ENCODE measurements at places on chromosomes 4 and X.

GRCh38 chr4:1784395-1784788 is 8.7 kb upstream of the FGFR3 start:
- no peak for DNase-seq

DNA sequence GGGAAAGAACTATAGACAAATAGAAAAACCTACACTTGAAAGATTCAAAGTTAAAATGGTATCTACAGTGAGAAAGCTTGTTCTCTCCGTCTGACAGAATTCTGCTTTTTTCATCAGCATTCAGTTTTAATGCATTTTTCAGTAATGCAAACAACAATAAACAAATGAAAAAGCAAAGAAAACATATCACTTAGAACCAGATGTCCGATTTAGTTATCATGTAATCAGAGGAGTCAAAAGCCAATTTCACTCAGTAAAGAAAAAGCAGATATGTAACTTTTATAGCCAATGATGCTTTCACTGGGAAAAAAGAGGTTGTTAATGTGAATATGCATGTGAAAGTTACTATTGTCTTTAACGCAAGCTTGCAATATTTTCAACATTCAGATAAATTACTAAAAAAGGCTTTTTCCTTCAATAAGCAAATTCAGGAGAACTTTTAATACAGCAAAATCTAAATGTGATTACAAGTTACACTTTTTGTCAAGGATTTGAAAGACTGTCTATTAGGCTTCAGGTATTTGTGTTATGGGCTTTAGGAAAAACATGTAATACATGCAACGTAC is 70.7 kb downstream of the TMEM47 start:
- DNase-seq = no peak

DNA sequence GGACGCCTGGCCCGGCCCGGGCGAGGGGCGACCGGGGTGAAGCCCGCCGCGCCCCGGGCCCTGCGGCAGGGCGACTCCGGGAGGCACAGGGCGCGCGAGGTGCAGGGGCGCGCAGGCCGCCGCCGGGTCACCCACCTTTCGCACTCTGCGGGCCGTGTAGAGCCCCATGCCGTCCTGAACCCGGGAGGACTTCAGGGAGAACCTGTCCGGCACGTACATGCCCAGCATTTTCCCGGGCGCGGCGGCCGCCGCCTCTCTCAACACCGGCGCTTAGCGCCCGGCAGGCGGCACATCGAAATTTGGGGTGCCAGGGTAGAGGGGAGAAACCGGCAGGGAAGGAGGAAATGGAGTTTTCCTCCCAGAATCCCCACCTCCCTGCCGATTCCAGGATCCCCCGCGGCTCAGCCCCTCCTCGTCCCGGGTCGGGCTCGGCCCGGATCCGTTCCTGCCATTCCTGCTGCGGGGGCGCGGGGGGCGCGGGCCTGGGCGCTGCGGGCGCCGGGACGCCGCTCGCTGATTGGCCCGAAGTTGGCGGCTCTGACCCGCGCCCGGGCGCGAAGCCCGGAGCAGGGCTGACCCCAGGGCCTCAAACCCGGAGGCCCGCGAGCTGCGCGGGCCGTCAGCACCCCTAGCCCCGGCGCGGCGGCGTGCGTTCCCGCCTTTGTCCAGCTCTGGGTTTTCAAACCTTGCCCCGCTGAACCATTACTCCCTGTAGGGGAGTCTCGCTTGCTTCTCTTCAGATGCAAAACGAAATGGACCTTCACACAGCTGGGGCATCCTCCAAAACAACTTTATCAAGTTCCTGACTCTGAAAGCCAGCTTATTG is at the start of gene PRDM5:
TSS of gene PRDM5 (minus strand) at position 346 of the 826 bp plus-strand sequence. CDS start at position 228, 118 bp downstream.
- peak; percentile 83 for DNase-seq

DNA sequence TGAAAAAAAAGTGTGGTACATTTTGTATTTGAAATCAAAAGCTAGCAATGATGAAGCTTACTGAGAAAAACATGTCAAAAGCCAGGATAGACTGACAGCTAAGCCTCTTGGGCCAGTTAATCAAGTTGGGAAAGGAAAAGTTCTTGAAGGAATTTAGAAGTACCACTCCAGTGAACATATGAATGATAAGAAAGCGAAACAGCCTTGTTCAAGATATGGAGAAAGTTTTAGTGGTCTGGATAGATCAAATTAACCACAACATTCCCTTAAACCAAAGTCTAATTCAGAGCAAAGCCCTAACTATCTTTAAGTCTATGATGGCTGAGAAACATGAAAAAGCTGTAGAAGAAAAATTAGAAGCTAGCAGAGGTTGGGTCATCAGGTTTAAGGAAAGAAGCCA is 268.3 kb downstream of the PDHA2 start:
- DNase-seq = no peak

DNA sequence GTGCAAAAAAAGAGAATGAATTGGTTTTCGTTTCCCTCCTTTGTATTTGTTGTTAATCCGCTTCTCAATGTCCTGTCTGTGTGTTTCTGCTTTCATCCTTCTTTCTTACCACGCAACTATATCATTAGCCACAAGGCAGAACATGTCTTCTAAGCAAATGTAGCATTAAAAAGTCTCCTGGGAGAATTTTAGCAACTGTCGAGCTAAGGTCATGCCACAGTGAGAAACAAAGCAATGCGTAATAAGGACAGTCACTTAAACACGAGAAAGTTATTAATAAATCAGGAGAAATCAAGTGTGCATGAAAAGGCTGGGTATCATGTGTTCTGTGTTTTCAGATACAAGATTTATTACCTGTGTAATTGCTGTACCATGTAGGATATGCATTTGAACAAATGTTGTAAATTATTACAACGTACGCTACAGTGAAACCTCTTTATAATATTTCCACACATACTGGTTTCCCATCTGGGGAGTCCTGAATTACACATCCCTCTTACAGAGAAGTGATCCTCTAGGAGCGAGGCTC is 890.8 kb downstream of the TRIML1 start:
- DNase-seq = no peak

DNA sequence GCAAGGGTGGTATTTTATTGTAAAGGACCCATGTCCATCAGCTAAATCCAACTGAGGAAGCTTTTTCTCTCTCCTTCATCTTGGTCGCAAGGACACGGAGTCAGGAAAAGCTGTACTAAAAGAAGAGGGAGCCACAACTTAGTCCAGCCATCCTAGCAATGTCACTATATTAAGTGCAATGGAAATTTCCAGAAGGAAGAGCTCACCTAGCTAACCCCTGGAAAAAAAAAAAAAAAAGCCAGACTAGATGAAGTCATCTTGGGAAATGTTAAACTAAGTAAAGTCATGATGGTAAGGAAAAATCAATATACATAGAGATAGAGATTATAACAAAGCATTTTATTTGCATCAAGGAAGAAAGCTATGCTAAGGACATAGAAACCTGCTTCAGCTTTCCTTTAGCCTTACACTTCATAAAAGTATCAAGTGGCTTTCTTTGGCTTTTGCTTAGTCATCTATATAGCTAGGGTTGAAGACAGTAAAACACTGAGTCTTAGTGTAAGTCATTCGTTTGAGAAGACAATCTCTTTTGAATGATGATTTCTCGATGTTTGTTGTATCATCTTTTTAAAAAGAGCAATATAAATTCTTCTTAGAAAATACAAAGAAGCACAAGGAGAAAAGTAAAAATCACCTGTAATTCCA is 18.6 kb upstream of the CA5B start:
- DNase-seq = no peak

GRCh38 chr4:113584407-113585150 is 177.0 kb downstream of the CAMK2D start:
- DNase-seq = peak; percentile 60

DNA sequence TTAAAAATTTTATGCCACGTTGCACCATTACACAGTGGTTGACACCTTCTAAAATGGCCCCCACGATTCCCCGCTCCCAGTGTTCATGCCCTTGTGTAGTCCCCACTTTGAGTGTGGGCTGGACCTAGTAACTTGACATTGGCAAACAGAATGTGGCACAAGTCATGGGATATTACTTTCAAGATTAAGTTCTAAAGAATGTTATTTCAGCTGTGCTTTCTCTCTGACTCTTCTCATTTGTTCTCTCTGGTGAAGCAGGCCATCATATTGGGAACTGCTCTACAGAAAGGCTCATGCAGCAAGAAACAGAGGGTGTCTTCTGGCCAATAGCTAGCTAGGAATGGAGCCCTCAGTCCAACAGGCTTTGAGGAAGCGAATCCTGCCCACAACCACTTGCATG is 67.1 kb downstream of the ATXN3L start:
- DNase-seq = no peak

DNA sequence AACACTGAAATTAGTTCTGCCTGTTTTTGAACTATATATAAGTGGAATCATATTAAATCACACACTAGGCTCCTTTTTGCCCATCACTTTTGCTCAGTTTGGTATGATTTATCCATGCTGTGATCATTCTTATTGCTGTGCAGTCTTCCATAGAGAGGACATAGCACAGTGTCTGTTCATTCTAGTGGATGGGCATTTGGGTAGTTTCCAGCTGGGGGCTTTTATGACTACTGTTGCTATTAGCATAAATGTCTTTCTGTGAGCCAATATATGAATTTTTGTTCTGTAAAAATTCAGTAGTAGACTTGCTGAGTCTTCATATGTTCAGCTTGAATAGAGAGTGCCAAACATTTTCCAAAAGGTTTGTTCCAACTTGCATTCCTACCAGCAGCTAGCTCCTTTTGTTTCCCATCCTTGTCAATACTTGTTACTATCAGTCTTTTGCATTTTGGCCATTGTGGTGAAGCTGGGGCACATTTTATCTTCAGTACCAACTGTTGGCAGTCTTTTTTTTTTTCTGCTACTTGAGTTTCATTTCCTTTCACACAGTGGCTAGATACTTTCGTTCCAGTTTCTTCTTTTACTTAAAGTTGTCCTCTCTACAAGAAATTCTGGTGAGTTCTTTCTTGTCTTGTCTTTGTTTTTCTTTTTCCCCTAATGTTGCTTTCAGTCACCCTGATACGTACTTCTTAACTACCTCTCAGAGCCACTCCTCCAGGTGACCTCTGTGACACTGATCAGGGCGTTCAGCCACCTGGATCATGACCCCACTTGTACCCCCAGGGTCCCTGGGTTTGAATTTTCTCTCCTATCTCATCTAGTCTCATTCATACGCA is 87.0 kb downstream of the ANXA3 start:
- DNase-seq = no peak

DNA sequence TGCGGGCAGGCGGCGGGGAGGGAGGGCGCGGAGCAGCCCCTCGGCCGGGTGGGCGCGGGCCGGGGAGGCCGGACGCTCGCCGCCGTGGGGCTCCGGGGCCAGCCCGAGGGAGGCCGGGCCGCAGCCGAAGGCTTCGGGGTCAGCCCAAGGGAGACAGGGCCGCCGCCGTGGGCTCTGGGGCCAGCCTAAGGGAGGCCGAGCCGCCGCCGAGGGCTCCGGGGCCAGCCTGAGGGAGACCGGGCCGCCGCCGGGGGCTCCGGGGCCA is 251 bp downstream of the KIAA0232 start:
- DNase-seq = no peak

GRCh38 chrX:112051576-112051975 is 31.0 kb downstream of the TRPC5 start:
- no peak for DNase-seq

GRCh38 chrX:45712067-45712466 is 511.4 kb upstream of the DIPK2B start:
- DNase-seq = no peak

GRCh38 chr4:154660052-154660451 is 47.6 kb upstream of the FGG start:
- no peak for DNase-seq

- no peak for DNase-seq
Observed at GRCh38 chr4:11438647-11439046, 10.0 kb upstream of the HS3ST1 start.

DNA sequence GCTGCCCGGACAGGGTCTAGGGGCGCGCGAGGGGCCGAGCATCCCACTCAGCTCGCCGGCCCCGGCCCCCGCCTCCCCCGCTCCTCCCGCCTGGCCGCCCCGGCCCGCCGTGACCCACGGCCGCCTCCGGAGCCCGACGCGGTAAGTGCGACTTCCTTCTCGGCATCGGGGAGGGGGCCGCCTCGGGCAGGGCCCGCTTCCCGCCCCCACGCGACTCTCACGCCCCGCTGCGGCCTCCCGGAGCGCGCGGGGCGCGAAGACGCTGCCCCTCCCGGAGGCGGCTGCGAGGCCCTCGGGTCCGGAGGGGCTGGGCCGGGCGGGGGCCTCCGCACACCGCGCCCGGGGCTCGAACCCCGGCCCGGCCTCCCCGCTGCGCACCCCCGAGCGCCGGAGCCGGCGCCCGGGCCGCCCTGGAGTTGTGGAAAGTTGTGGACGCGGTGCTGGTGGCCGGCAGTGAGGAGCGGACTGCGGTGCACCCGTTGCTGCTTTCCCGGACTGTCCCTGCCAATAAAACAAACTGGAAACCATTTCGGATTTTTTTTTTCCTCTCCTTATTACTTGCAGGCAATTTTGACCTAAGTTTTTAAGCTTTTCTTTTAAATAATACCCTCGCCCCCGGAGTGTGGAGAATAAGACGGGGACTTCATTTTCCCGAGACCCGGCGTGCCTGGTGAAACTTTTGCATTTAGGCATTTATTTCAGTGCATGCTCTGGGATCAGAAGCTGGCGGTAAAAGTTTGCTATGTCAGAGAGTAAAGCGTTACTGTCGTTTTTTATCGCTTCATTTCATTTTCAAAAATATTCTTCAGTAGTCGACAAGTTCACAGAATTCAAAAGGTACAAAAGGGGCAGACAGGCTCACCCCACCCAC is 13.0 kb upstream of the TMEM156 start:
- peak; percentile 47 for DNase-seq

DNA sequence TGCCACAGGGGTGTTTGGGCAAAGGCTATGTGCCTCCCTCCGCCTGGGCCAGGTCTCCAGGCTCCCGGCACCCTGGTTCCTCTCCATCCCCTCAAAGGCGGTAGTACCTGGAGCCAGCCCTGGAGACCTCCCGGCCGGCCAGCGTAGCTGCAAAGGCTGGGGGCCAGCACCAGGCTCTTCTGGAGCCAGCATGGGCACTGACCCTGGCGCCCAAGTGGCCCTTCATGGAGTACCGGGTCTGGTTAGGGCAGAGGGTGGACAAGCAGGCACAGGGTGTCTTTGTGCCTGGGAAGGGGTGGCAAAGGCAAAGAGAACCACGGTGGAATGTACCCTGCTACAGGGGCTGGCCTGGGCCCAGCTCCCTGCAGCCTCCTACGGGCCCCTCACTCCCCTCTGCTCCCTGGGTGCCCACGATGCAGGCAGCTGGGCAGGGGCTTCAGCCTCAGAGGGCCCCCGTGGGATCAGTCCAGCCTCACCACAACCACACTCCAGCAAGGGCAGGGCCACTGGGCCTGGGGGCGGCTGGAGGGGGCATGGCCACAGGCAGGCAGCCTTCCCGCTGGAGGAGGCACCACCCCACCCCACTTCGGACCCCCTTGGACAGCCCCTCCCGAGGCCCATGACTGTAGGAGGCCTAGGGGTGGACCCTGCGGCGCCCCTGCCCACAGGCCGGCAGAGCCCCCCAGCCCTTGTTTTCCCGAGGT is 112.9 kb upstream of the NKX1-1 start:
- DNase-seq = no peak

DNA sequence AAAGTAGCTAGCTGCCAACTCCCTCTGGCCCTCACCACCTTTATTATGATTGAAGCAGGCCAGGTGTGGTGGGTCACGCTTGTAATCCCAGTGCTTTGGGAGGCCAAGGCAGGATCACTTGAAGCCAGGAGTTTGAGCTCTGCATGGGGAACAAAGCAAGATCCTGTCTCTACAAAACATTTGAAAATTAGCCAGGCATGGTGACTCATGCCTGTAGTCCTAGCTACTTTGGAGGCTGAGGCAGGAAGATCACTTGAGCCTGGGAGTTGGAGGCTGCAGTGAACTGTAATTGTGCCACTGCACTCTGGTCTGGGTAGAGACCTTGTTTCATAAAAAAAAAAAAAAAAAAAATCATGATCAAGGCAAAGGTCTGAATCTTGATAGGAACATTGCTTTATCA is 467.0 kb upstream of the DIPK2B start:
- no peak for DNase-seq

GRCh38 chr4:83810428-83810827 is 274.5 kb downstream of the GPAT3 start:
- no peak for DNase-seq
